ENCODE measurements at places on chromosomes 2 and 18. TPM values are rescaled to one million over a fixed set of nuclear protein-coding genes. Genes with fewer than 3 reads are reported as not detected.

OST4 gene
- 525 TPM for total RNA-seq

GREB1L gene
- 1.8 TPM for total RNA-seq

CCT7 gene
- 868 TPM for total RNA-seq

CHN1 gene
- 17.5 TPM for total RNA-seq

TRIM54 gene
- 0.72 TPM for total RNA-seq

DSC2 gene
- total RNA-seq: 0.65 TPM

PRSS56 gene
- 0.11 TPM for total RNA-seq

TCF23 gene
- total RNA-seq: not detected

DNAJC5G gene
- total RNA-seq: not detected

TUBA3D gene
- 0.59 TPM for total RNA-seq

LYPD6 gene
- total RNA-seq: 0.07 TPM

TEKT4 gene
- total RNA-seq: not detected

PSD4 gene
- 13.2 TPM for total RNA-seq

GCG gene
- not detected for total RNA-seq

All from A549 treated with GW870086 at 1 μM for 4 hours (cell line).